Effector memory CD8-positive, alpha-beta T cell (primary cell): ENCODE measurements at places on chromosomes 2 and 18.
A peak's percentile ranks its signal among the peaks of the same experiment; 100 is the strongest.

GRCh38 chr2:46801731-46802664, 113.6 kb downstream of the MCFD2 start:
- no peak for DNase-seq

- DNase-seq = no peak
These were observed 381.8 kb upstream of the NRXN1 start for GRCh38 chr2:51413726-51414125.

GRCh38 chr2:15177103-15177502, 384.0 kb downstream of the NBAS start:
- DNase-seq = peak; percentile 49

DNA sequence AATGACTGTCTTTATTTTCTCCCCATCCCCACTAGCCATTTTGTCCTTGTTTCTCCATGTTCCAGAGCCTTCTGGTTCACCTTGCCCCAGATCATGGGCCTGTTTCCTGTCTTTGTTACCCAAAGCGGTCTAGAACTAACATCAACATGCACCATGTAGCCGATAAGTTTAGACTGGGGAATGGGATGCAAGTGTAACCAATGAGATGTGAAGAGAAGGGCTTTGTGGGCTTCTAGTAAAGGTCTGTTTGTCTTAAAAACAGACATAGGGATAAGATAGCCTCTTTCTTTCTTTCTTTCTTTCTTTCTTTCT, 25.7 kb downstream of the INPP5D start:
- no peak for DNase-seq

DNA sequence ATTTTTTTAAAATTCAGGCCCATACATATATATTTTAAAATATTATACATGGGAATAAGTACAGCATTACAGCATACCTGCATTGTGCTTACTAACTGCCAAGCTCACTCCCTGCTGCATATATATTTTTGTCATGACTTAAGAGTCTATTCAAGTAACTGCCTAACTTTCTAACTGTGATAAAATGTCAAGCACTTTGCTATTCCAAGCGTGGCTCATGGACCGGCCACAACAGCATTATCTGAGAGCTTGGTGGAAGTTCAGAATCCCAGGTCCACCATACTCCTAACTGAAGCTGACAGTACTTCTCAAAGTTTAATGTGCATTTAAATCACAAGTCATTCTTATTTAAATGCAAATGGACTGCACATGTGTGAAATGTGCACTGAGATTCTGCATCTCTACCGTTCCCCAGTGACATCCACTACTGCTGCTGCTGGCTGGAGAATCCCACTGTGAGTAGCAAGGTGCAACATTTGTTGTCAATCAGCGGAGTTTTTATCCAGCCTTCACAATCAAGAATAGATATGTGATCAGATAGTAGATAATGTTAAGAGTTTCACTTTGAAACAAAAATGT, 79.1 kb downstream of the DYM start:
- no peak for DNase-seq

DNA sequence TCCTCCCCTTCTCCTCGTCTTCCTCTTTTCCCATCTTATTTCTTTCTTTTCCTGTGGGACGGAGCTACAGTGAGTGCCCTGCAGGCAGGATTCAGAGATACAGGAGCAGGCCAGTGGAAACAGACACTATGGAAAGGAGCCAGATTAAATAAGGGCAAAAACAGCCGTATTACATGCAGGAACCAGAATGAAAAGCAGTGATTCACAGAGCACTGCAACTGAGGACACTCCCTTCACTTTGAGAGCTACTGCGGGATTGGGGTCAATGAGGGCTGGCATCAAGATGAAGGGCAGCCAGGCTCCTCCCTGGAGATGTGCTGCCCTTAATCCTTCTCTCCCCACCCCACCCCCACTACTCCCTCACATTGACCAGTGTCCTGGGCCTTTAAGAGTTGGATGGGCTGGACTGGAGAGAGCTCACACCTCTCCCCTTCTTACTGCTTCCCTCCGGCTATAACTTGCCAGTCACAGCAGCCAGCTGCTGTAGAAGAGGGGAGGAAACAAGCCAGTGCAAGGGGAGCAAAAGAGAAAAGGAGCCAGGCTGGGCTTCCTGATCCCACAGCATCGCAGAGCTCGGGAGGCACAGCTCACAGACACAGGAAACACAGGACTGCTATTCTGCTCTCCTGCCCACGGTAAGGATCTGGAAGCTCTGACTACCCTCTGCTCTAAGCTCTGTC, at the start of gene PLCD4:
PLCD4 (plus strand) TSS at position 464 of the 680 bp plus-strand sequence. CDS start 7,841 bp downstream, outside the sequence.
- no peak for DNase-seq

DNA sequence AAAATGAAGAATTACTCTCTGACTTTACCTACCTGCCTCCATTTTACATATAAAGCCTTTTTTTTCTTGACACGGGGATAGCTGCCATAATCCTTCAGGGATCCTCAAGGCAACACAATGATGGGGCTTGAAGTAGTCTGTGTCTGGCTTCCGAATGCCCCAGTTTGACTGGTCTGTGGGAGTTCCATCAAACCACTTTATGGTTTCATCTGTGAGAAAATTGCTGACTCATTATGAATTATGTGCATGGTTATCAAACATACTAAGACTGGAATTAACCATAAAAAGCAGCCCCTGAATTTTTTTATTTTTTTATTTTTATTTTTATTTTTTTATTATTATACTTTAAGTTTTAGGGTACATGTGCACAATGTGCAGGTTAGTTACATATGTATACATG, 117.5 kb downstream of the PLA2R1 start:
- no peak for DNase-seq

GRCh38 chr2:229852565-229852964, 69.2 kb downstream of the TRIP12 start:
- DNase-seq = peak; percentile 41

- no peak for DNase-seq
These were observed 154.4 kb downstream of the RAD51AP2 start for GRCh38 chr2:17363846-17364245.

- DNase-seq = no peak
These were observed 339.0 kb upstream of the MEIS1 start for GRCh38 chr2:66095820-66096345.
